ENCODE measurements at places on chromosomes 2 and 18.

DNA sequence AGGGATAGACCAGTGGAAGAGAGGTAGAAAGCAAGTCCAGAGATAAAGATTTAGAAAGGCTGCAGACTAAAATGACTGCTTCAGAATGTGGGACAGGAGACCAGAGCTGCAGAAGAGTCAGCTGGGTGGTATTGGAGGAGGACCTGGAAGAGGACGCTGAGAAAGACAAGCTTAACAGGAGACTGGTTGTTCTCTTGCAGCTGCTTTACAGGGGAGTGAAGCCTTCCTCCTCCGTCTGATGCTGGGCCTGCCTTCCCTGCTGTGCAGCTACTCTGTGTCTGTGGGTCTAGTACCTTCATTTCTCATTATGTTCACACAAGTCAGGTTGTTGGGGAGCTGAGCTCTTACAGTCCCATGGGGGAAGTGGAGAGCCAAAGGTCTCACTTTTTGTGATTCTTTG is 35.7 kb downstream of the SPATS2L start:
- DNase-seq: no peak

GRCh38 chr18:35038881-35039491 is 2.2 kb upstream of the MAPRE2 start:
- no peak for DNase-seq

DNA sequence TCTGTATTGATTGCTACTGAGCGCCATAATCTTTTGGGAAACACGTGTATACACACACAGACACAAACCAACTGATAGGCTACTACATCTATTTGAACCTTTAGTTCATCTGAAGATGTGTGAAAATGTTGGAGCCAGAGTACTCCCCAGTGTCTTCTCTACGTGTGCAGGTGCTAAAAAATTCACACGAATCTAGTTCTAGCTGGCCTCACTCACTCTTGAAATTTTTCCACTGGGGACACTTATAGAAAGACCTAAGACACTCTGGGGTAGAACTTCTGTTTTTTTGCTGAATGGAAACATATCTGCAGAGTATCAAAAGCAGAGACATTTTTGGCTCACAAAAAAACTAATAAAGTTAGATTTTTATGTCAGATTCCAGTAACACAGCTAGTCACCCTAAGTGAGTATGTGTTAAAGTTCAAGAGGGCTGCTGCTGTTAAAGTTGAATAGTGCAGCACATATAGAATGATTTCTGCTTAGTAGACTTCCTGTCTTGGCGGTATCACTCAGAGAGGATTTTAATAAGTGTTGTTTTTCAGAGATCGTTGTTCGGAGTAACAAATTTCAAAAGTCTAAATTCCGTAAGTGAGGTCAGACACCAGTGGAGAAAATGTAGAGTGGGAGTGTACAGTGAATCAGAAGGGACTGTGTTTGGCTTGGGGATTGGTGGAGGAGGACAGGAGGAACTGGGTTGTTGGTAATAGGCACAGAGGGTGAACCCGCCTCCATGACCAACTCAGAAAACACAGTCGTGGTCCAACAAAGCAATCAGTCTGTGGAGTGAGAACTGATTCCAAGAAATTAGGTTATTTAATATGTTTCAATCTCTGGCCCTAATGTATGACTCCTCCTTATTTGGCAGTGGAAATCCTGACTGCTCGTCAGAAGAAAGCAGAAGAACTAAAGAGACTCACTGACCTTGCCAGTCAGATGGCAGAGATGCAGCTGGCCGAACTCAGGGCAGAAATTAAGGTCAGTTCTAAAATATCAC is 43.1 kb downstream of the KCTD18 start:
- DNase-seq: no peak

GRCh38 chr2:74789271-74789670 is 44.7 kb upstream of the HK2 start:
- DNase-seq: no peak

- DNase-seq: no peak
Measured at GRCh38 chr2:69992310-69993047, 31.0 kb upstream of the ASPRV1 start.

DNA sequence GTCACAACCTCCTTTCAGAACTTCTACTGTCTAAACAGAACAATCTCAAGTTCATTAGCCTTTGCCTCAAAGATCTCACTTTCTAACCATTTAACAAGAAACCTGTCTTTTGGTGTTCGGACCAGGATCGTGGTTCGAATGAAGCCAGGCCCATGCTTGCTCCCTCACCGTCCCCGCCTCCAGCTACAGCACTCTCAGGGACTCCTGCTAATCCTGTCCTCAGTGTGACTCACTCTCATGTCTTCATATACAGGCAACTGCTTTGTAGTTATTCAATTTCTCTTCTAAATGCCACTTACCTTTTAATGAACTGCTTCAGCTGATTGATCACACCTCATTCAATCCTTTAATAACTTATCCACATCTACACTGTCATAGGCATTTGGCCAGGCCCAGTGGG is 15.8 kb downstream of the SERTAD2 start:
- no peak for DNase-seq

DNA sequence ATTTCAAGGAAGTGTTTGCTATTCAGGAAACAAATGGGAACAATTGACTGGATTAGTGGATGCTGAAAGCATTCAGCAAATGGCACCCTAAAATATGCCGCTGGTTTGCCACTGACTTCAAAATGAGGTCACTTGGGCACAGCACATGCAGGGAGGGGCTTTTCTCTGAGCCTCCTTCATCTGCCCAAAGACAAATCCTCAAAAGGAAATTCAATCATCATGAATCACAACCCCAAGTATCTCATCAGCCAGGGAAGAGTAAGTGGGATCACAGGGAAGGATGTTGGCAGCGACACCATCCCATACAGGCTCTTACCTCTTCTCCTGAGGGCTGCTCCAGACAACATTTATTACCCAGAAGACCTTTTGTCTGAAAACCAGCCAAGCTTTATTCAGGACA is 14.4 kb upstream of the SP140L start:
- DNase-seq: no peak

- DNase-seq: no peak
Measured at GRCh38 chr2:17539611-17540092, 844 bp upstream of the VSNL1 start.

DNA sequence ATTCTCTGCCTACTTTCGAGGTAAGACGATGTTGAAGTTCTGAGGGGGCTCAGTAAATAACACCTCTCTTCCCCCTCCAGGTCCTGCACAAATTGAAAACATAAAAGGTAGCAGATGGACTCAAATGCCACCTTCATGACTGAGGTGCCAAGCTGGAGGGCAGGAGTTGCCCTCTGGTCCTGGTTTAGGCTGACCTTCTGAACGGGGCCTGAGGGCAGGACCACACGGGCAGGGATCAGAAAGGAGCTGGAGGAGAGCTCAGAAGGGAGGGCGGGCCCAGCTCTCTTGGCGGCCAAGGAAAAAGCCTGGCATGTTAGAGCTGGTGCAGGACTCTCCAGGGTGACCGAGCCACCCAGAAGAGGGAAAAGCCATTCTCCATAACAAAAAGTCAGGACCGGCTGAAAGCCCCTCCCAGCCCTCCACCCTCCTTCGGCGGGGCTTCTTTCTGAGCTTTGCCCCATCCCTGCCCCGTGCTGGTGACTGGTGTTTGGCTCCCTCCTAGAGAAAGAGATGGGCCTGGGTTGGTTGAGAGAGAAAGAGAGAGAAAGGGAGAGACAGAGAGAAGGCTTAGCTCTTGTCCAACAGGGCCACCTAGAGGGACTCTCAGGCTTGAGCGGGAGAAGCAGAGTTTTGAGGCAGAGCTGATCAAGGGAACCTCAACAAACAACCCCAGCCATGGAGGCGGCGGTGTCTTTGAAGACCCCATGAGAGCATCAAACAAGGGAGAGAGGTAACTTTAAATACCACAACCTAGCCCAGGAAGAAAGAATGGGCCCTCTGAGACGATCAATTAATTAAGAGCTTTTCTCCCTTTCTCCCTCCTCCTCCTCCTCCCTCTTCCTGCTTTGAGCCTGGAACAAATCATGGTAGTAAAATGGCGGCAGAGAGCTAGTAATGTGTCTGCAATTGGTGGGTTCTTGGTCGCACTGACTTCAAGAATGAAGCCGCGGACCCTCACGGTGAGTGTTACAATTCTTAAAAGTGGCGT is 50.8 kb downstream of the WIPF1 start:
- no peak for DNase-seq

- no peak for DNase-seq
Measured at GRCh38 chr18:35525795-35526494, 28.2 kb upstream of the INO80C start.

GRCh38 chr2:199717587-199717907 is 133.4 kb downstream of the FTCDNL1 start:
- no peak for DNase-seq

- no peak for DNase-seq
Measured at GRCh38 chr2:60528281-60529020, 25.0 kb downstream of the BCL11A start.

- DNase-seq: no peak
Measured at GRCh38 chr18:76137216-76137615, 357.8 kb downstream of the ZNF516 start.

DNA sequence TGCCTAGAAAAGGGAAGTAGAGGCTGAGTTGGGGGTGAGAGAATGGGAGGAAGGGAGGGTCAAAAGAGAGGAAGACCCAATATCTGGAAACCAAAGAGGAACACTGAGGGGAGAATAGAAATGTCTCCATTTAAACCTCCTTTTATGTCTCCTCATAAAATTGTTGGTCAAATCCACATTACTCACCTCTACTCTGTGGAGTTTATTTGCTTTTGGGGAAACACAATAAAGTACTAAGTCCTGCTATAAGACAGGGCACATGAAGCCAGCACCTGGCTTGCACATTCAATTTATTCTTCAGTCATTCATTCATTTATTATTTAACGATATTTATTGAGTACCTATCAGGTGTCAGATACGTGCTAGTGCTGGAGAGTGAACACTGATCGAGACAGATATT is 60.3 kb upstream of the NFE2L2 start:
- DNase-seq: no peak

DNA sequence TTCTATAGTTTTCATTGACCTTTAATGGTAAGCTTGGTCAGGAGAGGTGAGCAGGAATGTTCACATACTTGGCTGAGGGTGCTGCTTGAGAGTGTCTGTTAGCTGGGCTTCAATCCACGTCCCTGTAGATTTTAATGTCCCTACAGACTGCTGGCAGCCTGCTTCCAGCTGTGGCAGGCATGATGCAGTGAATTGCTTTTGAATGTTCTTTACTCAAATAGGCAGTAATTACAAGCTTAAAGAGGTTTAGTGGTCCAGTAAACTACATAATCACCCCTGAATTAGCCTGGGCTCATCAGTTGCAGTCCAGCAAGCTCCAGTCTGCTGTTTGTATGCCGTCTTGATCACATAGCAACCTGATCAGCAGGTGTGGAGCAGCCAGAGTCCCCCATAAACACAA is 102.1 kb downstream of the MEIS1 start:
- no peak for DNase-seq

GRCh38 chr2:231535961-231536360 is 5.7 kb upstream of the NMUR1 start:
- DNase-seq: no peak

- no peak for DNase-seq
Measured at GRCh38 chr2:98039085-98039756, 43.5 kb upstream of the TMEM131 start.

DNA sequence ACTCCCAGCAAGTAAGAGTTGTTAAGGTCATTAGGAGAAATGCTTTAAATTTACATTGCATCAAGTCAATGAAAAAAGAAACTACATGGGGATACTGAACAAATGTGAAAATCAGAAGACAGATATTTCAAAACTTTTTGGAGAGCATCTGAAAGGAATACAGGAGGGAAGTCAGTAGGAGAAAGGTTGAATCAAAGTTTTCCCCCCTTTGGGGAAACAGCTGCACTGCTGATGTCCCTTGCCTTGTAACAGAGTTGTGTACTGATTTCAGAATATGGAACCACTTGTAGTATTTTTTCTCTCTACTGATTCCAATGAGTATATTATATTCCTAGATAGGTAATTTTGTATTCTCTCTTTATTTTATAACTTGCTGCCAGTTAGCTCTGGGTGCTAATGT is 592.5 kb upstream of the ZEB2 start:
- DNase-seq: no peak

DNA sequence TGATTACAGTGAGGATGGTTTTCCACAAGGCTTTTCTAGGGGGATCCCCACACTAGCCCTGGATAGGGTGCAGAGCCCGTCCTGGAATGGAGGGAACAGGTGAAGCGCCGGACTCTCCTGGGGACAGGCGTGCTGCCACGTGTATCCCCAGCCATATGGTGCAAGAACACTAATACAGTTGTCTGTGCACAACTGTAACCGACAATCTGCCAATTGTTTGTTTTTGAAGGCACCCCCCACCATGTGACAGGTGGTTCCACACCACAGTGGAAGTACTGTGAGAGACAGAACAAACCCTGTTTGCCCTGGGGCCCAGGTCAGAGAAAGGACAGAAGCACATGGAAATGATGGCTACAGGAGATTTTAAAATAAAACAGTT is 52.9 kb downstream of the MYCN start:
- DNase-seq: no peak

- no peak for DNase-seq
Measured at GRCh38 chr2:26885651-26886329, 37.9 kb downstream of the DPYSL5 start.

DNA sequence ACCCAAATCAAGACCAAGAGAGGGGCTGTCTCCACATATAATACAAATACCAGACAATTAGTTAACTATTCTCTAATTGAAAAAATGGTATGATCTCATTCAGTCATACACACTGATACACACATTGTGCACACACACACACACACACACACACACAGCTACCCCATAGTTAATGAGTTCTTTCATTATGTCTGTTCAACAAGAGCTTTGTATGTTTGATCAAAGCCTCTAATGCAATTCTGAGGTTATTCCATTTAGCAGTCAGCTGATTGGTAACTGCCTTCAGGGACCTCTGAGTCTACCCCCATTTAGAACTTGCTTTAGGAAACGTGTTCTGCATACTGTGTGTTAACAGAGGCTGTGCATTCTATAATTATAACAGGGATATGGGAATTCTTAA is 741.4 kb upstream of the LRRTM4 start:
- no peak for DNase-seq

DNA sequence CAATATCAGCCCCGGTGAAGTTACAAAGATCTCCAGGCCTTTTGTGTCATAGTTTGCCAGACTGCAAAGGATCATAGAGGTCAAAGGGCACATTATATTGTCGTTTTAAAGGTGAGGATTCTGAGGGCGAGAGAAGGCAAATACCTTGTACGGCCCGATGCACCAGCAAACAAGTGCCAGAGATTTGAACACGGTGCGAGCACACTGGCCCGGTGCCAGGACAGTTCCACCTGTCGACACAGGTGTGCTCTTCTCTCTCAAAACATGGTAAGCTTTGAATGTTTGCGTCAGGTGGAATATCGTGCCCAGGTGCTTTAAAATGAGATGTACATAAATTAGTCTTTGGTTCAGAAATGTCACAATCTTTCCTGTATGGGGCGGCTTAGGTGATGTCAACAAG is 776.1 kb upstream of the ID2 start:
- no peak for DNase-seq

- no peak for DNase-seq
Measured at GRCh38 chr2:33131749-33132148, 185.0 kb downstream of the LTBP1 start.

- DNase-seq: no peak
Measured at GRCh38 chr2:48395658-48396057, 134.3 kb upstream of the STON1 start.

- no peak for DNase-seq
Measured at GRCh38 chr2:145724311-145724898, 1204.5 kb upstream of the ZEB2 start.

- no peak for DNase-seq
Measured at GRCh38 chr2:207491956-207492355, 37.8 kb upstream of the CREB1 start.

- DNase-seq: no peak
Measured at GRCh38 chr2:88575051-88575450, 52.2 kb downstream of the EIF2AK3 start.

GRCh38 chr2:69914164-69914949 is 552 bp upstream of the MXD1 start:
- peak; percentile 100 for DNase-seq
